ENCODE measurements at places on chromosomes 4 and X.

DNA sequence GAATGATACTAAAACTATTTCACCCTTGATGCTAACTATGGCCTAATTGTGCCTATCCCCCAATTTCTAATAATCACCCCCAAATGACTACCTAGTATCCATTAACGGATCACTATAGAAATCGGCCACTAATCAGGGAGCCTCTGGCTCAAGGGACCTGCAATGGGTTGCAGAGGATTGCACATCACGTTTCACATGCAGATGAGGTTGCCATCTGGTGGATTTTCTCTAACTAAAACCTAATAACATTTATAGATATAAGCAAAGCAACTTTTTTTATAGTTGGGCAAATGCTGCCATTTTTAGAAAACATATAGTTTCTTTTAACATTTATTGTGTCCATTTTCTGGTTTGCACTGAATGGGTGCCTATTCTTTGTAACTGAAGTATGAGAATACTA, 28.3 kb upstream of the ALG13 start:
- no peak for DNase-seq

- DNase-seq, result no peak
Measured at GRCh38 chrX:86016139-86016538, 31.2 kb downstream of the CHM start.

DNA sequence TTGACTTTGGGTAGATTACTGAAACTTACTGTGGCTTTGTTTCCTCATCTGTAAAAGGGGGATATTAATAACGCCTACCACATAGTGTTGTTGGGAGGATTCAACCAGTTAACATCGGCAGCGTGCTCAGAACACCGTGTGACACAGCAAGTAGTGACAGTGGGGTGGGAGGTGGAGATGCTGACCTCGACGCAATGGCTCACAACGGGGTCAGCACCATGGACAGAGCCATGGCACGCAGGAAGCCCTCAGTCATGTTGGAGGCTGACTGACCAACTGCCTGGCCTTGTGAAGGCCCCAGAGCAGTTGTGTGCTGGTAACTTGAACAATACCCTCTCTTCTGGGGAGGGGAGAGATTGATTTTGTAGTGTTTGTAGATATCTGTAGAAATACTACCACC, 93.2 kb downstream of the WFS1 start:
- no peak for DNase-seq

DNA sequence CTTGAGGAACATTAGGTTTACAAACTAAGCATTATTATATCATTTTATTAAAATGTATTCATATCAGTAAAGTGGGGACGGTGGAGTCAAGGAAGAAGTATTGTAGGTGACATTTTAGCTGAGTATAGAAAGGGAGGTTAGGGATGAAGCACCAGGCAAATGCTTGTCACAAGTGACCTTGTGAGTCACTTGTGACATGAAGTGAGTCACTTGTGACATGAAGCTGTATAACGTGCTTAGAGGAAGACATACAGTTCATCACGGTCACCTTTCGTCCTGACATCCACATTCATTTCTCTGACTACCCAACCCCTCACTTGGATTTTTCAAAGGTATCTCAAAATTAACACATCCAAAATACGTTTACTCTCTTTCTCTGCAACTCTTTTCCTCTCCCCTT, 1034.8 kb downstream of the DMD start:
- no peak for DNase-seq

DNA sequence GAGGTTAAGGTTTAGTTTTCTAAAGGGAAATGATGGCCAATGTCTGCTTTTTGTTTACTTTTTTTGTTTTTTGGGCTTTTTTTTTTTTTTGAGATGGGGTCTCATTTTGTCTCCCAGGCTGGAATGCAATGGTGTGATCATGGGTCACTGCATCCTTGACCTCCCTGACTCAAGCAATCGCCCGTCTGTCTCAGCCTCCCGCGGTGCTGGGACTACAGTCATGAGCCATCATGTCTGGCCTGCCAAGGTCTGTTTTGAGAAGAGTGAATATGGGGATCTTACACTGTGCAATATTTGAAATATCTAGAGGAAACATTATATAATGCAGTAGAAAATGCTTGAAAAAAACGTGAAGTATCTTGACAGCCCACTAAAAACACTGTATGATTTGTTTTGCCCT, 162.5 kb downstream of the GASK1B start:
- no peak for DNase-seq

GRCh38 chrX:110363244-110363643, 4.6 kb downstream of the RTL9 start:
- no peak for DNase-seq

- DNase-seq, result no peak
Measured at GRCh38 chrX:146186540-146186939, 368.9 kb downstream of the SLITRK2 start.

DNA sequence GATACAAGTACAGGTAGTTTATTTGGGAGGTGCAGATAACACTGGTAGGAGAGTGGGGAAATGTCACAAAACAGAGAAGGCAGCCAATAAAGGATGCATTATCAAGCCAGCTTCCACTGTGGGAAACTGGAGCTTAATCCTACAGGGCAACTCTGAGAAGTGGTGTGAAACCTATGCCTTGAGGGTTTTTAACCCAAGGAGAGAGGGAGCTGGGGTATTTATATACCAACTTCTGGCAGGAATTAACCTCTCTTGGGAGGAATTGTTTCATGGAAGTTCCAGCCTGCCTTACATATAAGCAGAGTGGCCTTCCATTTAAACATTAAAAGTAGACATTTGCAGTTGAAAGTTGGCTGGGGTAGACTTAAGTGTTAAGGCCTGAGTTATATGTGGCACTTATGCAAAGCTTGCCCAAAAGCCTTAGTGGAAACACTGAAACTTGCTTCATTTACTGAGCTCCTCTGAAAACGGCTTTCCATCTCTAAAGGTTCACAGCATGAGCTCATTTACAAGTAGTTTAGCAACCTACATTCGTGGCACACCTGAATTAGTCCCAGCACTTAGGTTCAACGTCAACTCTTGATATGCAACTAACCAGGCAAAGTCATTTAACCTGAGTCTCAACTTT, 19.2 kb downstream of the MAGEB17 start:
- DNase-seq, result no peak

DNA sequence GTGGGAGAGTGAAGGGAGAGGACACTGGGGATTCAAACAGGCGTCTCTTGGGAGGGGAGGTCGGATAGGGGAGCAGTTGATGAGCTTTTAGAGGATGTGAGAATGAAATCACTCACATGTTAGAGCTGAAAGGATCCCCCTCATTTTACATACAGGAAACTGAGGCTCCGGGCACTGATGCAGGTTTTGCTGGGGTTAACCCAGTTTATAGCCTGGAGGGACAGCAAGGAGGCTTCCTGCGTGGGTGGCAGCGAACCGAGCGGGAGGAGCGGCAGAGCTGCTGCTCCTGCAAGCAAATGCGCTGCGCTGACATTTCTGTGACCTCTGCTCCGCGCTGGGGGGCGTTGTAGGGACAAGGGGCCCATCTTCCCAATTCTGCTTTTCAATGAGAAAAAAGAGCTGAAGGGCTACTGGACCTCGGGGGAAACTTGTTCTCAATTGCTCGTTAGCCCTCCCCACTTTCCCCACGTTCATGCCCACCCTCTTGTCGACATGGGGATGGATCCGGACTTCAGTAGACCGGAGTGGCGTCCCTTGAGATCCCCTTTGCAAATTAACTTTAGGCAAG, 1.2 kb upstream of the NEUROG2 start:
- no peak for DNase-seq

- DNase-seq, result no peak
Measured at GRCh38 chrX:78650906-78651437, 8.2 kb downstream of the RTL3 start.

- DNase-seq, result no peak
Measured at GRCh38 chr4:7411896-7412553, 22.7 kb downstream of the PSAPL1 start.

GRCh38 chrX:154333837-154334271, 38.3 kb downstream of the TKTL1 start:
- DNase-seq, result no peak

GRCh38 chr4:153988492-153989363, 199.8 kb upstream of the SFRP2 start:
- no peak for DNase-seq

All from amygdala (tissue), 56 donors.